ENCODE measurements at places on chromosomes 6 and 20.

DNA sequence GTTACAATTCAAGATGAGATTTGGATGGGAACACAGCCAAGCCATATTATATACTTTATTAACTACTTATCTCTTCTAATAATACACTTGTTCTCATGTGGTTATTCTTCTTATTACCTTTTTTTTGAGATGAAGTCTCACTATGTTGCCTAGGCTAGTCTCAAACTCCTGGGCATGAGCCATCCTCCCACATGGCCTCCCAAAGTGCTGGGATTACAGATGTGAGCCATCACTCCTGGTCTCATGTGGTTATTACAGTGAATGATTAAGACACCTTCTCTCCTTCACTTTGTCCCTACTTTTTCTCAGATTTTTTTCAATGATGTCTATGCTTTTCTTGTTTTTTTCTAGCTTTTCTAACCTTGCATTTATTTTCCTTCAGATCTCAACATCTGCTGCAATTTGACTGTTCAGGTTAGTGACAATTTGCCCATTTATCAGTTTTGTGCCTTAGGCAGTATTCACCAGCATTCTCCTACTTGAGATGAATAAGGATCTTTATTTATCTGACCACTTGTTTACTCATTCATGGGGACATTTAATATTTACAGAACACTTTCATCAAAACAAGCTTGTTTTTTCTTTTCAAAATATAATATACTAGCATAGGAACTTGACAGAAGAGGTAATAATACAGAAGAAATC, 105.7 kb downstream of the SLC16A10 start:
- DNase-seq = no peak

DNA sequence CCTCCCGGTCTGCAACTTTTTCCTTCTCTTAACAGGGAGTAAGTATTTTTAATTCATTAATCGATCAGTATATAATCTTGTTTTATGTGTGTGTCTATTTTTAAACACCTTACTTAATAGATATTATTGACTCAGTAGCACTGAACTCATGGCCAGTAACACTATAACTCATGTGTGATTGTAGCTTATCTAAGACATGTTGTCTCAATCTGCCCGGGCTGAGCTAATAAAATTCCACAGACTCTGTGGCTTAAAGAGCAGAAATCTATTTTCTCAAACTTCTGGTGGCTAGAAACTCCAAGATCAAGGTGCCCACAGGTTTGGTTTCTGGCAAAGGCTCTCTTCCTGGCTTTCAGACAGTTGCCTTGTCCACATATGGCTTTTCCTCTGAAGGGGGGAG, 68.8 kb upstream of the TNFAIP3 start:
- DNase-seq = no peak

- no peak for DNase-seq
Measured at GRCh38 chr6:140366991-140367390, 992.5 kb upstream of the CITED2 start.

GRCh38 chr20:54212226-54212625, 4.3 kb downstream of the PFDN4 start:
- no peak for DNase-seq

- no peak for DNase-seq
Measured at GRCh38 chr6:41785254-41785653, 2.2 kb upstream of the TOMM6 start.

DNA sequence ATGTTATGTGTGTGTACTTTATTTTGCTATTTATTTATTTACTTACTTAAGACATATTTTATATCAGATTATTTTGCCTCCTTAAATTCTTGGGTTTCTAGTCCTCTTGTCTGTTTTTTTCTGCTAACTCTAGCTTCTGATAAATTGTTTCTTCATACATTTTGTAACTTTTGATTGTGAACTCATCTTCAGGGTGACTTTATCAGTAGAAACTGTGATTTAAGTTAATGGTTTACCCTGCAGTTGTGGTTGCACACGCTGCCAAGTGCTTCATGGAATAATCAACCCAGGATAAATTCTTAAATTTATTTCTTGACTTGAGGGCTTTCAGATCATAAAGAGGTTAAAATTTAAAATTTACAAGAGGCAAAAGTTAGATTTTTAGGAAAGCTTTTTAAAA, 173.3 kb downstream of the CENPW start:
- no peak for DNase-seq

GRCh38 chr6:14822679-14823078, 423.2 kb upstream of the JARID2 start:
- DNase-seq = no peak

DNA sequence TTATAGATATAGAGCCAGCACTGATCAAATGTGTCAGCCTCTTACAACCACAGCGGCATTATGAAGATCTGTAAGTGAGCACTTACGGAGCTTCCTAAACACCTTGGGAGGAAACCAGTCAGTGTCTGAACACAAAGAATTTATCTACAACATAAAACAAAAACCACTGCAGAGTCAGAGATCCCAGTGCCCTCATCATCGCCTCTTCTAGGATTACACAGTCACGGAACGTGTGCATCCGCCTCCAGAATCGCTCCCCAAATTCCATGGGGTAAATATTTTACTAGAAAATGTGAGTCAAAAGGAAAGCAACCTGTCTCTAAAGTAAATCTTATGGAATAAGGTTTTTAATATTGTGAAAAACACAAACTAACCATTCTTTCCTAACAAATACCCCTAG, 243.6 kb downstream of the PACRG start:
- no peak for DNase-seq

GRCh38 chr6:4491501-4492260, 284.5 kb upstream of the CDYL start:
- no peak for DNase-seq

DNA sequence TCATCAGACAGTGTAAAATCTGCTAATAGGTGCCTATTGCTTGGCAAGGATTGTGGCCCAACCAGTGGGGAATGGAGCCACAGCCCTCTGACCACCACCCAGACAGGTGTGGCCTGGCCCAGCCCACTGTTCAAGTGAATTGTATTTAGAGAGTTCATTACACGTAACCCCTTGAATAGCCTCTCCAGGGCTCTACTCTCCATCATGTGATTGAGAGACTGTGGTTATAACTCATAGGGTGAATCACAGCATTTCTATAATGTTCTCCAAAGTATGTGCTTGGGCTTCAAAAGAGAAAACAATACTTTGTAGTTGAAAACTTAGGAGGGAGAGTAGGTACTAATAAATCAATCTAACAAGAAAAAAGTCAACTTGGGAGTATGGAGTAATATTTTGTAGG, 38.4 kb downstream of the ALDH8A1 start:
- DNase-seq = no peak

GRCh38 chr20:5171790-5172164, 45.0 kb downstream of the CDS2 start:
- DNase-seq = no peak

DNA sequence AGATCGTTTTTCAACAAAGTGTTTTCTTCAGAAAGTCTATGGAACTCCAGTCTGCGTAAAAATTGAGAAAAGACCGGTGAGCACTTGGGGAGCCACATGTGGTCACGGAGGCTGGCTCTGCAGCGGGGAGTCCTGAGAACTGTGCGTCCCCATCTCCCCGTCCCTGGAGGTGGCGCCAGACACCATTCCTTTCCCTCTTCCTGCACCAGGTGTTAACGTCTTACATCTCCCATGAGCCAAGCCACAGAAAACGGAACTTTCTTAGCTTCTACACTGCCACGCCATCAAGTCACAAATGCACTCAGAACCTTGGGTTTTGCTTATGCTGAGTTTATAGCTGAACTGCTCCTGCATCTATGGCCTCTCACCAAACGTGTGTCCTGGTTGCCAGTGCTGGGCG, 62.6 kb downstream of the GINS1 start:
- DNase-seq = no peak

DNA sequence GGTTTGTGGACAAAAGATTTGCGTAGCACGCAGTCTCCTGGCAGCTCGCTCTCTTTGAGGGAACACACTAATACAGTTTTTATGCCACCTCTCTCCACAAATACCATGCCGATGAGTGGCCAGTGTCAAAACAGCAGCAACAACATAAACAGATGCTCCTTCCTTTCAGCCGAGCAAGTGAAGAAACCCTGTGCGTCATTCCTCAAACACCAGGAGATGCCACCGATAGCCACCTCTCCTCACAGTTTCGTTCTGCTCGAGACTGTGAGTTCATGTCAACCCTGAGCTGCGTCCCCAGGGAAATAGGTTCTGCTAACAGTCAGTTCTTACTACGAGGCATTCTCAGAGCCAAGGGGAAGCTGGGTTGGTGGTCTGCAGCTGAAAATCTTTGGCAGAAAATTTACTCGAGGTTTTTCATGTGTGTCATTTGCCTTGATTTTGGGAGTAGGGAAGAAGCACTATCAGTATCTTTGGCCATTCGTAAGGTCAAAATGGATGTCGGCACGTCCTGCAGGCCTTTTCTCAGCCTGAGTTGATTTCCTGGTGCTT, 59.9 kb downstream of the EYA2 start:
- no peak for DNase-seq

DNA sequence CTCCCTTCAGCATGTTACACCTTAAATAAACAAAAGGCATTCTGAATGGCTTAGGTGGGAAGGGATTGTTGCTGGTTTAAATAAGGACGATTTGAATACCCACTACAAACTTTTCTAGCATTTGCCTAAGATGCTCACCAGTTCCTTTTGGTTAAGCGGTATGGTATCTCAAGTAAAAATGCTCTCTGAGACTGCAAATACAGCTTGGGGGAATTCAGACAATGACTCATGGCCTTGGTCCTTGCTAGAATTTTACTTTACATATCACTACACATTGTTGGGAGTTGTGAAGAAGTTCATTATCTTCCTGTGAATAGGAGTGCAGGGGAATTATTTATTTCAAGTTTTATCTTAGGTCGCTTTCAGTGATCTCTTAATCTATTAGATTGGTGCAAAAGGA, 670.7 kb downstream of the UTRN start:
- no peak for DNase-seq

DNA sequence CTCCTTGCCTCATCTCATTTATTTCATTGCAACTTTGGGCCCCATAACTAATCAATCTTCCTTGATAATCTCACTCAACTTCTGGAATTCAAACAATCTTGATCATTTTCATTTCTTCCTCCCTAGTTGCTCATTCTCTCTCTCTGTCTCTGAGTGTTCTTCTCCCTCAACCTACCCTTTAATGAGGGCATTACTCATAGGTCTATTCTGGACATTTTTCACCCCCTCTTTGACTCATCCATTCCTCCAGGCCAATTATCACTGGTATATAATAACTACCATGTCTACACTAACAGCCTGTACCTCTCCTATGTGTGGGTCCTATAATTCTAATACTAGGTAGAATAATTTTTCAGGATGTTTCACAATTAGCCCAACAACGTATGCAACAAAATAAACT, 78.8 kb downstream of the COL21A1 start:
- no peak for DNase-seq

GRCh38 chr6:15521582-15521981, 141.2 kb downstream of the DTNBP1 start:
- DNase-seq = no peak

DNA sequence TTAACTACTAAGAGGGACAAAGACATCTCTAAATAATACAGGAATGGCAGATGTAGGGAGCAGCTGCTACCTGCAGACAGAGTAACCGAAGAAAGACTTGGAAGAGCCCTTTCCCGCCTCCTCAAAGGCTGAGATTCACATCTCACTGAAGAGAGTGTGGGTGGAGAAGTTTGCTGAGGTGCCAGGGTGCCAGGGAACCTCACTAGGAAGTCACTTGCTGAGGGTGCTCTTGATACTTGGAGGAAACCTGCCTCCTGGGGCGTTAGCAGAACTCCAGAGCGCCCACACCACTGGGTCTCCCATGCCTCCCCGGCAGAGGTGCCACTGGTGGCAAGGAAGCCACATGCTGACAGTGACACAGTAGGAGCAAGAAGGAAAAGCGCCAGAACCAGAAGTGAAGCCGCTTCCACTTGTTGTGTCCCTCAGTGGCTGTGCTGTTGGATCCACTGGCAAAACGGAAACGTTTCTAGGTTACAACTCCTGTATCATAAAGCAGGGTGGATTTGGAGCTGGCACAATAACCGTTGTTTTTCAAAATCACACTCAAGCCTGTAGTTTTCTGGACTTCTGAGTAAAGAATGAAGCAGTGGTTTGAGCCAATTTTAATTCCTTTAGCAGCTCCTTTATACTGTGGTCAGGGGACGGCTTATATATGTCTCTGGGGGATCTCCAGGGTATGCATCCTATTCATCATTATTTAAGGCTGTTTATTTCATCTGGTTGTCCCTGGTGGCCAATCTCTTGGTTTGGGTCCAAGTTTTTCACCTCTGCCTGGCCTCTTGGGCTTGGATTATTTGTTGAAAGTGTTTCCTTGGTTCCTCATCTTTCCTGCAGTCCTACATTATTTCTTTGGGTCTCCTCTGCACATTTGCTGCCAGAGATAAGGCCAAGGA, 64.5 kb downstream of the CDC5L start:
- DNase-seq = no peak

DNA sequence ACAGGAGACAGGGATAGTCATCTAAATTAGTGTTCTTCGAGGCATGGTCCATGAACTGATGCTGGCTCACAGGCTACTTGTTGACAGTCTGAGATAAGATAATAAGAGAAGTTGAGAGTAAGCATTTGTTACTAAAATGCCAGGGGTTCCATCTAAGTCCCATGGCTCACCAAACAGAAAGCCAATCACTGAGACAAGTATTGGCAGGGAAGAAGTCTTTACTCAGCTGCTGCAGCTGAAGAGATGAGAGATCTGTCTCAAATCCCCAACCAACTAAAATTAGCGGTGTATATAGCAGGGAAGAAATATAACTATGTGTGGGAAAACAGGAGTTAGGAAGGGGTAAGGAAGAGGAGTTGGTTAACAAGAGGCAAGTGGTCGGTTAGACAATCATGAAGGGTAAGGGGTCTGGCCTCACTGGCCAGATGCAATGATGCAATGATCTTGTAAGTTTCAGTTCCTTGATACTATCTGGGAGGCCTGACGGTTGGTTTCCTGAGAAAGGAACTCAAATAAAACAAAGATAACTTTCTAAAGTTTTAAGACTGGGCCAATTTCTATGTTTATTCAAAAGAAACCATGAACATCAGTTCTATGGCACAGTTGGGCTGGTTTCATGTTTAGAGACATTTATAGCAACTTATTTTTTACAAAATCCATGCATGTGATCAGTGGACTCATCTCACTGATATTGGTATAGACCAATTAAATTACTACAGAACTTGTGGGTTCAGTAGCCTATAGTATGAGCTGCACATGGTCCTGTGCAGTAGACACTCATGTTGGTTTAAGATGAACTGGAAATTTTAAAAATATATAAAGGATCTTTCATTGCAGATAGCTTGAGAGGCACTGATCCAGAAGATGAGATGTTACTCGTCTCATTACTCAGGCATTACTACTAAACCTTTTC, 9.9 kb upstream of the HEBP2 start:
- DNase-seq = no peak

GRCh38 chr6:118740372-118740771, 89.0 kb upstream of the CEP85L start:
- no peak for DNase-seq

DNA sequence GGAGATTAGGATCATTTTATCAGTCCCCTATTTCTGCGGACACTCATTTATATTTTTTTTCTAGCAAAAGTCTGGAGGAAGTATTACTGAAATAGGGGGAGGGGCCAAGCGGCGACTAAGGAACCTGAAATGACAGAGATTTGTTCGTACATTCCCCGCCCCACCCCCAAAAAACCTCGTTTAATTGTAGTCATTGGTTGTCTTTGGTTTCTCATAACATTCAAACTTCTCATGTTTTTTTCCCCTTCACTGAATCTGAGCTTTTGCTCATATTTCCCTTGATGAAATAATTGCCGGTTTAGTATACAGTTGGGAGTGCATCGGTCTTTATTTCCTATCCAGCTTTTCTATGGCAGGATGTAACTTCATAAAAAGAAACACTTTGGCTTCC, 768 bp upstream of the FYN start:
- DNase-seq = no peak

- DNase-seq = no peak
Measured at GRCh38 chr6:151869345-151869744, 61.9 kb downstream of the ESR1 start.

GRCh38 chr20:16898433-16898832, 150.3 kb downstream of the OTOR start:
- DNase-seq = no peak

Data from bone marrow (tissue), 2 donors.